ENCODE measurements at places on chromosomes 7 and 10. TPM values are rescaled to one million over a fixed set of nuclear protein-coding genes. Genes with fewer than 3 reads are reported as not detected.

- DNase-seq, result no peak
Measured at GRCh38 chr7:123784263-123784662, 35.5 kb upstream of the WASL start.

DNA sequence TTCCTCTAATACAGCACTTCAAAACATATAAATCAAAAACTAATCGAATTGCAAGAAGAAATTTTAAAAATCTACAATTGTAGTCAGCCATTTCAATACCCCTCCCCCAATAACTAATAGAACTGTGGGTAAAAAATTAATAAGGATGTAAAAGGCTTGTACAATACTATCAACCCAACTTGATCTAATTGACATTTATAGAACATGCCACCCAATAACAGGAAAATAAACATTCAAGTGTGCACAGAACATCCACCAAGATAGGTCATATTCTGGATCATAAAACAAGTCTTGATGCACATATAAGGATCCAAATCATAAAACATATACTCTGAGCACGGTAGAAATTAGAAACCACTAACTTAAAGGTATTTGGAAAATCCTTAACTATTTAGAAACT is 4.0 kb upstream of the GPAM start:
- DNase-seq, result no peak

GRCh38 chr10:6958254-6958653 is 378.2 kb upstream of the PRKCQ start:
- DNase-seq, result no peak

GRCh38 chr7:2066251-2066919 is 166.4 kb downstream of the MAD1L1 start:
- DNase-seq, result no peak

LRIT1 gene
- total RNA-seq, result not detected

CNPY1 gene
- not detected for total RNA-seq
